ENCODE measurements at places on chromosomes 3 and 15. TPM values are rescaled to one million over a fixed set of nuclear protein-coding genes. Genes with fewer than 3 reads are reported as not detected.

The GPR149 gene
- not detected for polyA plus RNA-seq

The ARRDC4 gene
- polyA plus RNA-seq, result 1.2 TPM

The CD96 gene
- not detected for polyA plus RNA-seq

The B2M gene
- 5,169 TPM for polyA plus RNA-seq

The CIDEC gene
- 0.14 TPM for polyA plus RNA-seq

The FBXO40 gene
- not detected for polyA plus RNA-seq

The C2CD4B gene
- 31.5 TPM for polyA plus RNA-seq

The EXD1 gene
- polyA plus RNA-seq, result not detected

DNA sequence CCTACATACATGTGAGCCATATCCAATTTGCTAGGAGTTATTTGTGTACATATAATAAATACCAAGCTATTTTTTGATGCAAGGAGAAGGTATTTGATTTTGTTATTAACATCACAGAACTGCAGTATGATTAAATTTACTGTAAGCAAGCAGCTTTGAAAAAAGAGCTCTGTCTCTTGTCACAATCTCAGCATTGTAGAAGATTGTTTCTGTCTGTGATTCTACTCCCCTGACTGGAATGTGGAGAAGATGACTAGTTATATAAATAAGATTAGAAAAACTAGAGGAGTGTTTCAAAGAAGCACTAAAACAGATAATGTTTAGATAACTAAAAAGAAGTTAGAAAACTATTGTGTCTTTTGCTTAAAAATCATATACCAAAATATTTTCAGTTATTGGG, 17.1 kb upstream of the DCBLD2 start:
- no peak for DNase-seq

DNA sequence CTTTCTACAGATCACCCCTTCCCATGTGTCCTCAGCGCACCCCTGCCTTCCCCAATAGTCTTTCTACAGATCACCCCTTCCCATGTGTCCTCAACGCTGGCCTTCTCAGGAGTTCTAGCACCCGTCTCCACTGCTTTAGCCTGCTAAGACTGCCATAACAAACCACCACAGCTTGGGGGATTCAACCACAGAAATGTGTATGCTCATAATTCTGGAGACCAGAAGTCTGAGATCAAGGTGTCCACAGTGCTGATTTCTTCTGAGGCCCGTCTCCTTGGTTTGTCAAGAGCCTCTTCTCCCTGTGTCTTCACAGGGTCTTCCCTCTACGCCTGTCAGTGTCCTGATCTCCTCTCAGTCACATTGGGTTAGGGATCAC, 68.1 kb upstream of the CGNL1 start:
- DNase-seq, result no peak

- peak; percentile 56 for DNase-seq
Observed at GRCh38 chr3:184177331-184177731, 2.7 kb downstream of the AP2M1 start.

DNA sequence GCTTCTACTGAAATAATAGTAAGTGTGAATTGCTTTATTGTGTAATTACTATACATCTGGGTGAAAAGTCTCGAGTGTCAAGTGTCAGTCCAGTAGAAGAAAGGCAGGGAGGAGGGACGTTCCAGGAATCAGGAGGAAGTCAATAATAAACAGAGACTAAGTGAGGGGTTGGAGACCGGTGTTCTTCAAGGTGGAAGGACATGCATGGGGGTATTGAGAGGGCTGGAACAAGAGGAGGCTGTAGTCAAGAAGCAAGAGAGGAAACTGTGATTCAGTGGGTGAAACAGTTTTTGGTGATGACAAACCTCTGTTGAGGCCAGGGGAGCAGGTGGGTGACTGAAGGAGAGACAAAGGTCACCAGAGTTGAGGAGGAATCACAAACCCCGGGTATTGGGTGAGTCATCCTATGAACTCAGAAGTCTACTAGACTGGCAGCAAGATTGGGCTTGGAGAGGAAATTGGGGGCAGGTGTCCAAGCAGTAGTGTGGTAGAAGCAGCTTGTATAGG, 11.6 kb upstream of the SCAMP5 start:
- no peak for DNase-seq

DNA sequence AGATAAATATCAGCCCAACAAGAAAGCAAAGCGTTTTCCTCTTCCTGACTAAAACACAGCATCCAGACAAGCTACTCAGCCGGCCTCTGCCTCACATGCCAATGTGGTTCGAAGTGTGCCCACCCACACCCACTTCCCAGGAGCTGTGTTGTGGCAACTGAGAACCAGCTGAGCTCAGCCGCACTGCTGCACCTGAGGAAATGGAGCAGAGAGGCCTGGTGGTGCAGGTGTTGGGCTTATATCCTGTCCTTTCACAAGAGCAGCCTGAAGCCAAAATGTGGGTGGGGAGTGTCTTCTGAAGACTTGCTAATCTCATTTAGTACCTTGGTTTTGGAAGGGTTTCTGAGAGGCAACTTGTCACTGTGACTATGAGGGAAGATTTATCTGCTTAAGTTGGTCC, 23.0 kb upstream of the RETNLB start:
- no peak for DNase-seq

DNA sequence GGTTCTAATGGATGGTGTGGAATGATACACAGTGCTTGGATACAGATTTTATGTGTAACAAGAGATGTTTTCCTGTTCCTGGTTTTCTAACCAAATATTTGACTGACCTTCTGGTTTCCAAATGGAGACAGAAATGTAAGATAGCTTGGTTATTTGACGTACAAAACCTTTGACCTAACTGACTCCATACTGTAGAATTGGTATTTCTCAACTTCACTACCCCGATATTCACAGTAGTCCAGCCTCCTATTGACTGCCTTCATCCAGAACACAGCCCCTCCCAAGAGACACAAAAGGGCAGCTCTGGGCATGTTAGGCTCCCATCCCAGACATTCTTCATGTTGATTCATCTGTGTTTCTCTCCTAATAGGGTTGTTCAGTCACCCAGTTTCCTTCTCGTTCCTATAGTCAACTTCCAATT, 33.4 kb downstream of the MYO1E start:
- DNase-seq, result no peak

GRCh38 chr3:13233487-13234485, 160.6 kb upstream of the IQSEC1 start:
- DNase-seq, result no peak

DNA sequence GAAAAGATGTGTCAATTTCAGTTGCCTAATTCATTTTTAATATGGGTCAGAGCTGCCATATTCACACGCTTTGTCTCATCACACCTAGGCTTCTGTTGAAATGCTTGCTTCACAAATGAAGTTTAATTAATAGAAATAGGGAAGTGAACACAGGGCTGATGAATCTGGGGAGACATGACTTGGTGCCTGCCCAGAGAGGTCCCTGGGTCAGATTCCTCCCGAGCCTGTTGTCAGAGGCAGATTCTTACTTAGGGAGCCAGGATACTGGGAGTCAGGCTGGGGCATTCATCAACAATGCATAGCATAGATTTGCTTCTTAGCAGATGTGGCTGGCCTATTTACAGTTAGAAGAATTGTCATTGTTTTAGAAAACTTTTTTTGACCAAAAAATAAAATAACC, 90.6 kb downstream of the CACNA1D start:
- DNase-seq, result no peak

DNA sequence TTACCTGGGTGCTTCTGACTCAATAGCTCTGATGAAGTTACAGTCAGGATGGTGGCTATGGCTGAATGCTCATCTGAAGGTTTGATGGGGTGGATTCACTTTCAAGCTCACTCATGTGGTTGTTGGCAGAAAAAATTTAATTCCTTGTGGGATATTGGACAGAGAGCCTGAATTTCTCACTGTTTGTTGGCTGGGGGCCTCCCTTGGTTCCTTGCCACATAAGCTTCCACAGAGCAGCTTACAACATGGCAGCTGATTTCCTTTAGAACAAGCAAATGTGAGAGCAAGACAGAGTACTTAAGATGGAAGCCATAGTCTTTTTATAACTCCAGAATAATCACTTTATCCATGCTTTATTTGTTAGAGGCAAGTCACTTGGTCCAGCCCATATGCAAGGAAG, 150.6 kb downstream of the PPM1L start:
- no peak for DNase-seq
